ENCODE measurements at places on chromosomes 3 and 15.

DNA sequence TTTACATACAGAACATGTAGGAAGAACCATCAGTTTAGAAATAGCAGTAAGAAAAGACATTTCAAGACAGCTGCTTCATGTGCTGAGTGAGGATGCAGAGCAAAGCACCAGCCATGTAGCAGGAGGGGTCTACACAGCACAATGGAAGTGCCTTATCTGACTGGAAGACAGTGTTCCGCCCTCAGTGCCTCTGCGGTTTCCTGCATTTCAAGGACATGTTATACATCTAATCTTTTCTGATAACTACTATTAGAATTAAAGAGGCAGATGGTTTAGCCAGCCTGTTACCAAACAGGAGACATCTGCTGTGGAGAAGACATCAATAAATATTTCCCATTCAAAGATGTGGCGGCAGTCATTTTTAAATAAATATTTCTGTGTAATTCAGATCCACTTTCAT, 10.6 kb downstream of the LSG1 start:
- no peak for DNase-seq

DNA sequence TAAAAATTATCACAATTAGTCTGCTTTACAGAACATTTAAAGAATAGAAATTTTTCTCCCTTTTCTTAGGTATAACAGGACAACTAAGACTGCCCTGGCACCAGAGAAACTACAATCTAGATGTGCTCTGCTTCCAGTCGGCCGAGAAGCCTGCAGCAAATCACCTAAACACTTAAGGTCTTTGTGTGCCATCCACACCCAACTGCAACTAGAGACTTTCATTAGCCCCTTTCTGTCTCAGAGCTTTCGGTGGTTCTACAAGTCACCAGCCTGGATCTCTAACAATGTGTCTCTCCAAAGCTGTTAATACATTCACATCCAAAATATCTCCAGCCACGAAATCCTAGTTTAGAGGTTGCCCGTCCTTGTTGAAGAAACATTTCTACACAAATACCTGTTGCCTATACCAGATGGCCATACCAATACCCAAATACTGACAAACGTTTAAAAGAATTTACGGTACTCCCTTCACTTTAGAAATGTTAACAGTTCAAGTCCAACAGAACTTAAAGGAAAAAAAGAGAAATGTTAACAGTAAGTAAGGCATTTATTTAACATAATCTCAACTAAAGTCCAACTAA, 6.7 kb downstream of the PRC1 start:
- DNase-seq: no peak

DNA sequence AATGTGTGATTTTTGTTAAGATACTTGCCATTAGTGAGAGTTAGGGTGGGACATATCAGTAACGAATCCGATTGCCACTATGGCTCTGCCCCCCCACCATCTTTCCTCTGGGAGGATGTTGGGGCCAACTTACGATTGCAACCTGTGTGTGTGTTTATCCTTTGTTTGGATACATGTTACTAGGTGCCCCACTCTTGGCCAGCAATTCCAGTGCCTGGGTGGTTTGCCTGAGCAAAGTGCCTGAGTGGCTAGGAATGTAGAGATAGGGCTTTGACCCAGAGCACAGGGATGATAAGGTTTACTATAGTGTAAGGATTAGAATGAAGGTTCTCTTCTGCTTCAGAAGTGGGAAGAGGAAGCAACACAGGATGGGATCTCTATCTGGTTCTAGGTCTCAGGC, 231.8 kb downstream of the TP63 start:
- DNase-seq: no peak

GRCh38 chr3:189311521-189311920, 139.8 kb downstream of the TPRG1 start:
- no peak for DNase-seq

GRCh38 chr3:150605998-150606641, 3.0 kb downstream of the SELENOT start:
- DNase-seq: no peak

GRCh38 chr3:15998911-15999310, 175.6 kb upstream of the GALNT15 start:
- DNase-seq: no peak

GRCh38 chr3:184549796-184550577, 11.6 kb upstream of the EPHB3 start:
- no peak for DNase-seq

- DNase-seq: no peak
These were observed 1.4 kb downstream of the HTD2 start for GRCh38 chr3:58307639-58308215.

DNA sequence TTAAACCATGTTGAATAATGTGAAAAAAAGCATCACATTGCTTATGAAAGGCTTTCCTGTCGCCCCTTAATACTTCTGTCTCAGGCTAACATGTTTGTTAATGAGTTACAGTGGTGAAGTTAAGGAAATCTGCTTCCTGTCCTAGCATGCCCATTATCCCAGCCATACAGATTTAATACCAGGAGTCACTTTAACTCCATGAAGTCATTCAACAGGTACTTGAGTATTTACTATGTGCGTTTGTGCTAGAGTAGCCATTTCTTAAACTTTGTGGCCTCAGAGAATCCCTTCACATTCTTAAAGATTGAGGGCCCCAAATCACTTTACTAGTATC, 10.1 kb upstream of the SETD5 start:
- no peak for DNase-seq

GRCh38 chr15:60374628-60375081, 23.1 kb downstream of the ANXA2 start:
- DNase-seq: no peak

GRCh38 chr15:48336940-48337339, 5.7 kb downstream of the DUT start:
- DNase-seq: no peak

DNA sequence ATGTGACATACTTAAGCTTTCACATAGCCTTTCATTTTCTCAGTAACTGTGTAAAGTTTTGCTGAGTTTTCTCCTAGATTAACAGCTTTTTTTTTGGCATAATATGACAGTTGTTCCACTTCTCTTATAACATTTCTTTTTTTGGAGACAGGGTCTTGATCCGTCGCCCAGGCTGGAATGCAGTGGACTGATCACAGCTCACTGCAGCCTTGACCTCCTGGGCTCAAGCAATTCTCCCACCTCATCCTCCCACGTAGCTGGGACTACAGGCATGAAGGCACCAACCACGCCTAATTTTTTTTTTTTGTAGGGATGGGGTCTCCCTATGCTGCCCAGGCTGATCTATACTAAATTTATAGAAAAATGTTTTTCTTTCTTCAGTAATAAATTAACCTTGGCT, 30.1 kb downstream of the DLG1 start:
- no peak for DNase-seq

DNA sequence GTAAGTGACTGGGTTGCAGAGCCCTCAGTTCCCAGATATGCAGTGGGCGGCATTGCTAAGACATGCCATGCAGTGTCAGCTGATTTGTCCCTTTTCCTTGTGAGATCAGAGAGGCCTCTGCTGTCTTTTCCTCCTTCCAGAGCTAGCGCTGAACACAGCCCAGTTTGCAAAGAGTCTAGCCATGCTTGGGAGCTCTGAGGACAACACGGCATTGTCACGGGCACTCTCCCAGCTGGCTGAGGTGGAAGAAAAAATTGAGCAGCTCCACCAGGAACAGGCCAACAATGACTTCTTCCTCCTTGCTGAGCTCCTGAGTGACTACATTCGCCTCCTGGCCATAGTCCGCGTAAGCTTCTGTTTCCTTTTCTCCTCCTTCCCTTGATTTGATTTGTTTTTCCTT, 20.0 kb upstream of the SNX22 start:
- no peak for DNase-seq

- DNase-seq: no peak
These were observed 347.7 kb upstream of the TGFBR2 start for GRCh38 chr3:30258426-30259392.

- DNase-seq: no peak
These were observed 122.6 kb downstream of the ITPR1 start for GRCh38 chr3:4615750-4616149.

DNA sequence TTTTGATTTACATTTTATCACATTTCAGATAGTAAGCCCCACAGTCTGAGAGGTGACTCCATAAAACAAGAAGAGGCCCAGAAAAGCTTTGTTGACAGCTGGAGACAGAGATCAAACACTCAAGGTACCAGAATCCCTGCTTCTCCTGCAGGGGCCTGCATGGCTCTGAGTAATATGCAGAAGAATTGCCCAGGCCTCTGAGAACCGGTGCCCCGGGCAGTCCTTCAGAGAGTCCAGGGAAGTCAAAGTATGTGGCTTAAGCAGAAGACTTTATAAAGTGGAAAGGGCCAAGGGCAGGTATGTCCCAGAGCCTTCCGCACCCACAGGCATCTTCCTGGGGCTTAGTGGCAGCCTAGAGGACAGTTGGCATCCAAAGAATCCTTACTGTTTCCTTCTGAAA, 12.8 kb downstream of the ATRIP start:
- no peak for DNase-seq

- no peak for DNase-seq
These were observed 530.8 kb downstream of the DIPK2A start for GRCh38 chr3:144502402-144502801.

- no peak for DNase-seq
These were observed 9.1 kb upstream of the NCKIPSD start for GRCh38 chr3:48694610-48695392.

- no peak for DNase-seq
These were observed 251.9 kb downstream of the IGSF11 start for GRCh38 chr3:118782755-118783202.

DNA sequence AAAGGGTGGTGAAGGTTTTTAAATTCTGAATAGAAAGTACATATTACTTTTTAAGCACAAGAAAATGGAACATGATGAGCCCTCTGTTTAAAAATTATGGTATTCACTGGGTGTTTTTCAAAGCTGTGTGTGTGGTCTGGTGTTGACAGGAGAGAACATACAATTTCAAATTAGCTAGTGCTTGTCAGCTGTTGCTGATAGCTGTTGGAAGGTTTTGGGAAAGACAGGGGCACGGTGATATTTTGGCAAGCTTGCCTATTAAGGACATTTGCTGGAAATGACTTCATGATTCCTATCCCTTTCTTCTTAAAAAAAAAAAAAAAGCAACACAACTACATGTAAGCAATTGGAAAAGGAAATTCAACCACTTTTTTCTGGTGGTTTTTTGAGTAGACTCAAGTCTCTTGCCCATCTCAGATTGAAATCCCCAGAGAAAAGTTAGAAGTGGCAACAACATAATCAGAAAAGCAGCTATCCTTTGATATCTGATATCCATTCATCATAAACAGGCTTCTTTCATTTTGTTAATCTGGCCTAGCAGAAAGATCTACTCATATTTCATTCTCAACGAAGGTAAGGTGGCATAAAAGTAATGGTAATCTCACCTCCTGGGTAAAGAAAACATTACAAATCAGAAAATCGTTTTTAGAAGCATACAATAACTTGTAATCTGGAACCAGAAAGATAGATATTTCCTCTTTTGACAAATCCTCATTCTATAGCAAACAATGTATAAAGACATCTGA, 130.0 kb downstream of the RBMS3 start:
- no peak for DNase-seq

DNA sequence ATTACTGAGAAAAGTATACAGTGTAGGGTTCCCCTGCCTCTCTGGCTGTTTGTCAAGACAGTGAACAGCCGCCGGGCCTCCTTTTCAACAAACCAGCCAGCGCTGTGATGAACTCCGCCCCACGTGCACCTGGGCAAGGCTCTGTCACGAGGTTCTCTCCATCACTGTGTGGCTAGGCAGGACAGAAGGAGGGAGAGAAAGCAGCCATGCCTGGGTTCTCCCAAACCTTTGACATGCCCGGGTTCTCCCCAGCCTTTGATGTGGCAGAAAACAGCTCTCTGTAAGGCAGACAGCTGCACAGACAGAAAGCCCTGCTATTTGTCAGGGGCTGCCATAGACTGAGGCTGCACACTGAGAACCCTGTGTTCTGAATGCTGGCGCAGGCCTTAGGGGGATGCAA, 101.4 kb upstream of the TRPM1 start:
- DNase-seq: no peak

DNA sequence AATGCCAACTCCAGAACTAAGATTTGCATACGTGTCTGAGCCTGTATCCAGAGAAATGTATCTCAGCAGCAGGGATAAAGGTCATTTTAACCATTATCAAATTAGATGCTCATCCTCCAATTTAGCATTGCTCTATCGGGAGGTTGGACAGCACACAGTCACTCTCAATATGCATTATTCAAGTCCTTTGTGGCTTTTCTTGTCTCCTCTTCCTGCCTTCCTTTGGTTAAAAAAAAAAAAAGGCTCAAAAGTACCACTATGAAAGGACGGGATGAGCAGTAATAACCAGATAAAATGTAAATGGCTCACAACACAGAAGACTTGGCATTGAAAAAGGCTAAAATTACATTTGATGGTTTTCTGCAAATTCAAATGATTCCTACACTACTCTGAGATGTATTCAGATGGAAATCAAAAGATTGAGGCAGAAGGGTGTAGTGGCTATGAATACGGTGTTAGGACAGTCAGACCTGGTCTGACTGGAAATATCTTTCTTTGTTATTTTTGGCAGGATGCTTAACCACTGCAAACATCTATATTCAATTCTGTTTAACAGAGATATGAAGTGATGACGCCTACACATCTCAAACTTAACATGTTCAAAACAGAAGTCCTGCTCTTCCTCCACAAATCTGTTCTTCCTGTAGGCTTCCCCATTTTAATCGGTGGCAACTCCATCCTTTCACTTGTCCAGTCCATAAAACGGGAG, 109.6 kb downstream of the ADAMTS9 start:
- DNase-seq: no peak

DNA sequence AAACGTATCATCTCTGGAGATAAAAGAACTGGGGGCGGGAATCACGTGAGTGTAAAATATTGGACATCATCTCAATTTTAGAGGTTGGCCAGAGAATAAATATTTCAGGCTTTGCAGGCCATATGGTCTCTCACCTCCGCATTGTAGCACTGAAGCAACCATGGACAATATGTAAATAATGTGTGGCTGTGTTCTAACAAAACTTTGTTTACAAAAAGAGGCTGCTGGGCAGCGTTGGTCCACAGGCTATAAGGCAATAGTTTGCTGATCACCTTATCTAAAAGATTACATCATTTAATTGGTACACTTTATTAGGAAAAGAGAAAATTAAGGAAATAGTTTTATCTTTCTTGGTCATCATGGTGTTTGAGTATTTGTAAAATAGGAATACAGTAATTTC, 22.5 kb upstream of the SHC4 start:
- no peak for DNase-seq

DNA sequence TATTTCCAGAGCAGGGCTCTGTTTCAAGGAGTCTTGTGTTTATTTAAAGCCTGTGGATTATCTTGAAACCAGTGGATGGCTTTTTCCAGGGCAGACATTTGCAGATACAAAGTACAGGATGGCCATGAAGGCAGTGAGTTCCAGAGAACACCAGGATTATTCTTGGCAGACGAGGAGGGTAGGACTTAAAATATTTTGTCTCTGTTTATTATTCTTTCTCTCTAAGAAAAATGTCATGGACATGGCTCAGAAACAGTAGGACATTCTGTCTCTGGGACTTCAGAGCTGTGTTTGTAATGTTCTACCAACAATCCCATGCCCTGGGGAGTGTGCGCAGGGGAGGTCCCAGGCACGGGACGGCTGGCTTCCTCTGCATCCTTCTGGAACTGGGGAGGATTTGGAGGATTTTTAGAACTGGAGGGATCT, 125.9 kb downstream of the ATP10A start:
- no peak for DNase-seq

- no peak for DNase-seq
These were observed 116.7 kb downstream of the CADPS start for GRCh38 chr3:62758296-62759066.

Data from esophagus squamous epithelium (tissue), 5 donors.